Stimulated activated CD4-positive, alpha-beta T cell treated with anti-CD3 and anti-CD28 coated beads, Interleukin-12 subunit alpha, Interleukin-12 subunit beta, amount 100 ng/mL, for 24 hours (primary cell): ENCODE measurements at places on chromosomes 13 and 19.

- peak; percentile 53 for DNase-seq
Measured at GRCh38 chr19:7917267-7918061, 2.7 kb upstream of the SNAPC2 start.

DNA sequence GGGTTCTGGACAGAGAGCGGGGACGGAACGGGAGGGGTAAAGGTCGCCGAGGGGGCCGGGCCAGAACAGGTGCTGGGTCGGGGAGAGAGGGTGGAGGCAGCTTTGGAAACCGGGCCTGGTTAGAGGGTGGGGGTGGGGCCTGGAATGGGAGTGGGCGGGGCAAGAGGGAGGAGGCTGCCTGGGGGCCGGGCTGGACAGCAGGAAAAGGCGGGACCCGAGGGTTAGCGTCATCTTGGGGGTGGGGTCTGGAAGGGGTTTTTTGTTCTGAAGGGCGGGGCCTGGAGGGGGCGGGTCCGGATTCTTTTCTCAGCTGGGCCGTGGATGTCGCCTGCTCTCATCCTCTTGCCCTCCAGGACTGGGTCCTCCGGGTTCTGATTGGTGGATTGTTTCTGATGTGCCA, 4.3 kb upstream of the ZNF813 start:
- DNase-seq = no peak

DNA sequence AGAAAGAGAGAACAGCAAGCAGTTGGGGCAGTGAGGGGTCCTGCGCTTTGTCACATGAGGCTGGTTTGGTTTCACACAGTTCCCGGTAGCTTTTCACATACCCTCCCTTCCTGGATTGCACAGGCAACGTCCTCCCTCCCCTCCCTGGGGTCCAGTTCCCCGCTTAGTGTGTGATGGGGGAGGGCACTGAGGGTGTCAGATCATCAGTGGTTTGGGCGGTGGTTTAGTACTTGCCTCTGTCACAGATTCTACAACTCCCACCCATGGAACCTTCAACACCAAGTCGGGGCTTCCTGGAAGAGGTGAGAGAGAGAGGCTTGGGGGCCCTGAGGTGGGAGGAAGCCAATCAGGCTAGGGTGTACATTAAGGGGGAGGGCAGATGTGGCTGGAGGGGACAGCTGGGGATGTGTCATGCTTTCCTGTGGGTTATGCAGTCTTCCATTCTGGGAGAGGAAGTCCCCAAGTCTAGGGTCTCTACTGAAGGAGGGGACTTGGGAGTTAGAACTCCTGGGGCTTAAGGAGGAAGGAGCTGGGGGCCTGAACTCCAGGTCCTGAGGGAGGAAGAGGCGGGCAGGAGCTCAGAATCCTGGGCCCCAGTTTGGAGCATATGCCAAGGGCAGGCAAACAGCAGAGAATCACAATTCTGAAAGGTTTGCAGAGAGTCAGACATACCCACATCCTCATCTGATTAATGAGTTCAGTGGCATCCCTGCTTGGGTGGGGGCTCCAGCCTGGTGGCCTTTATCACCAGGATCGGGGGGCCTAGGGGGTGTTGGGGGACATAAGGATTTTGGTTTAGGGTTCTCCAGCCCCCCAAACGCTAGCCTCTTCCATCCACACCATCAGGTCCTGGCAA, at the start of gene NKG7:
Gene NKG7 (minus strand): TSS at position 6 of the 856 bp plus-strand sequence. CDS start 119 bp downstream, outside the sequence.
- peak; percentile 76 for DNase-seq

- no peak for DNase-seq
Measured at GRCh38 chr13:42617221-42617620, 43.3 kb downstream of the TNFSF11 start.

GRCh38 chr13:109666656-109667055, 119.7 kb downstream of the IRS2 start:
- DNase-seq = no peak
